ENCODE measurements at places on chromosomes 13 and 19. TPM values are rescaled to one million over a fixed set of nuclear protein-coding genes. Genes with fewer than 3 reads are reported as not detected.

IRS2 gene
- polyA plus RNA-seq, result 1.7 TPM

DNA sequence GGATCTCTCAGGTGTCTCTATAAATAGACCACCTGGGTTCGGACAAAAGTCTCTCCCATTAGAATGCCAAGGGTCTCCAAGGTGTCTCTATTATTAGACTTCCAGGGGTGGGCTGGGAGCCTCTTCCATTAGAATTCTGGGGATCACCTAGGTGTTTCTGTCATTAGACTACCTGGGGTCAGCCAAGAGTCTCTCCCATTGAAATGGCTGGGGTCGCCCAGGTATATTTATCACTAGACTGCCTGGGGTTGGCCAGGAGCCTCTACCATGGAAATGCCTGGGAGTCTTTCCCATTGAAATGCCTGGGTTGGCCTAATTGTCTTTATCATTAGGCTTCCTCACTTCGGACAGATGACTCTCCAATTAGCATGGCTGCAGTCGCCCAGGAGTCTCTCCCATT lies 1565.5 kb downstream of the UQCRFS1 start:
- H3K27ac ChIP-seq, result no peak overlapping the region
- no peaks in the 10 kb centered on the region for H3K4me1 ChIP-seq
- H3K36me3 ChIP-seq, result no peaks in the 10 kb centered on the region

CEACAM6 gene
- polyA plus RNA-seq, result 0.34 TPM

SPRY2 gene
- polyA plus RNA-seq, result 75.0 TPM

- DNase-seq, result no peak
- no peak overlapping the region for H3K4me3 ChIP-seq
- H3K36me3 ChIP-seq, result no peaks in the 10 kb centered on the region
- peaks cover 24% of the 10 kb centered on the region for H3K4me1 ChIP-seq
Measured at GRCh38 chr19:48484931-48485612, 15.9 kb downstream of the CYTH2 start.

GRCh38 chr13:60482012-60482411 lies 85.0 kb downstream of the TDRD3 start:
- peaks cover under 1% of the 10 kb centered on the region for H3K36me3 ChIP-seq
- H3K27me3 ChIP-seq, result no peaks in the 10 kb centered on the region
- H3K4me3 ChIP-seq, result no peak overlapping the region
- H3K27ac ChIP-seq, result no peak overlapping the region
- no peaks in the 10 kb centered on the region for H3K4me1 ChIP-seq

- H3K36me3 ChIP-seq, result no peaks in the 10 kb centered on the region
- H3K27ac ChIP-seq, result no peak overlapping the region
- peaks cover 3% of the 10 kb centered on the region for H3K4me1 ChIP-seq
- peaks cover 6% of the 10 kb centered on the region for H3K27me3 ChIP-seq
- no peak overlapping the region for H3K4me3 ChIP-seq
Measured at GRCh38 chr19:21587117-21587461, 81.7 kb downstream of the ZNF429 start.

GRCh38 chr19:56091751-56092546 lies 29.1 kb downstream of the ZNF787 start:
- H3K4me3 ChIP-seq, result no peak overlapping the region
- H3K4me1 ChIP-seq, result no peaks in the 10 kb centered on the region
- peaks cover 34% of the 10 kb centered on the region for H3K36me3 ChIP-seq

ZFP82 gene
- 8.6 TPM for polyA plus RNA-seq

DNA sequence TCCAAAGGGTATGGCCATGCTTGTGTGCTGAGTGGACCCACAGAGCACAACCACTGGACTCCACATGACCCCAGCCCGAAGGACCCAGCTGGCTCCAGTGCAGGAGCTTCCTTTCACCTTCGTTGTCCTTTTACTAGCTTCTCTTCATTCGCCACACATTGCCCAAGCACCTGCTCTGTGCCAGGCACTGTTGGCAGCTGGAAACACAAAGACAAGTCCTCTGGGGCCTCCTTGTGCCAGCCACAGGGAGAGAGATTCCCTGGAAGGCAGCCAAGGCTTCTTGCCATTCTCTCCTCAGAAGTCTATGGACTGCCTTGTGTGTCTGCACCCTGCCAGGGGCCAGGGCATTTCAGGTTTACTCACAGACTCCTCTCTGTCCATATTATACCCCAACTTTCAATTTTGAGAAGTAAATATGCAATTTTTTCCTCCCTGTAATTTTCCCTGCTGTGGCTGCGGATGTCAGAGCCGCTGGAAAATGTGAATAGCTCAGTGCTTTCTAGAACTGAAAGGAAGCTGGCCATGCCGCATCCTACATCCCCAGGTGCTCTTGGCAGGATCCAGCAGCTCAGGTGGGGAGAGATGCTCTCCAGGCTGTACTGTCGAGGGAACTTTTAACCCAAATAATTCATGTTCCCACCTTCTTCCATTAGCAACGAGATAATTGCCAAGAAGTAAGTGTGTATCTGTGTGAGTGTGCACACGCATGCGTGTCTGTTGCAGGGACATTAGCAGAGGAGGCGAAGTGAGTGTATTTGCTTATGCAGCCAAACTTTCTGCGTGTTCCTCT lies 57.2 kb downstream of the CHST8 start:
- H3K4me3 ChIP-seq, result no peak overlapping the region
- H3K27ac ChIP-seq, result no peak overlapping the region
- H3K27me3 ChIP-seq, result peaks cover 8% of the 10 kb centered on the region
- DNase-seq, result no peak
- no peaks in the 10 kb centered on the region for H3K36me3 ChIP-seq

DNA sequence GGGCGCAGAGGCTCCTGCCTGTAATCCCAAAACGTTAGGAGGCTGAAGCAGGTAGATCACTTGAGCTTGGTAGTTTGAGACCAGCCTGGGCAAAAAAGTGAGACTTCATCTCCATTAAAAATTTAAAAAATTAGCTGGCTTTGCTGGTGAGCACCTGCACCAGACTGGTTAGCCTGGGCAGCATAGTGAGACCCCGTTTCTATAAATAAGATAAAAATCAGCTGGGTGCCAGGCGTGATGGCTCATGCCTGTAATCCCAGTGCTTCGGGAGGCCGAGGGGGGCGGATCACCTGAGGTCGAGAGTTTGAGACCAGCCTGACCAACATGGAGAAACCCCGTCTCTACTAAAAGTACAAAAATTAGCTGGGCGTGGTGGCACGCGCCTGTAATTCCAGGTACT lies 32.4 kb downstream of the DPRX start:
- no peaks in the 10 kb centered on the region for H3K27me3 ChIP-seq
- no peaks in the 10 kb centered on the region for H3K4me1 ChIP-seq
- DNase-seq, result no peak
- H3K36me3 ChIP-seq, result no peaks in the 10 kb centered on the region

- H3K4me1 ChIP-seq, result peaks cover 38% of the 10 kb centered on the region
- peaks cover 19% of the 10 kb centered on the region for H3K36me3 ChIP-seq
- peak; percentile 49 for DNase-seq
Measured at GRCh38 chr19:18671303-18672043, 12.0 kb upstream of the CRTC1 start.

ZNF829 gene
- polyA plus RNA-seq, result 4.2 TPM

DNA sequence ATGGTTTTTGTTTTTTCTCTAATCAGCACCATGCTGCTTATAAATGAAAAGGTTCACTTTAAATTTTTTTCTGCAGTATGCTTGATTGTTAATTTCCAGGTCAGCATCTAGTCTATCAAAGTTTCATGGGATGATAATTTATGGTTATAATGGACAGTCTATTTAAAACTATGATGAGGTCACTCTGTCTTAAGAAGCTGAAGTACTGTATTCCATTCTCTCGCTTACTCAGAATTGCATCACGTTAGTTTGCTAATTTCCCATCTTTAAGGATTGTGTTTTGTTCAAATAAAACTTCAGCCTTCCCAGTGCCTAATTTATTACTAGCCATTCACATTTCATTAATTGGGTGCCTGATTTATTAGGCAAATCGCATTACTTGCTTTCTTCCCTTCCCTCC lies 94.3 kb downstream of the GPC6 start:
- no peaks in the 10 kb centered on the region for H3K4me1 ChIP-seq
- H3K27me3 ChIP-seq, result no peaks in the 10 kb centered on the region
- H3K4me3 ChIP-seq, result no peak overlapping the region
- no peak overlapping the region for H3K27ac ChIP-seq

CBARP gene
- polyA plus RNA-seq, result 2.9 TPM

ATP1A3 gene
- polyA plus RNA-seq, result 1.2 TPM

ZNF536 gene
- polyA plus RNA-seq, result 2.6 TPM

DNA sequence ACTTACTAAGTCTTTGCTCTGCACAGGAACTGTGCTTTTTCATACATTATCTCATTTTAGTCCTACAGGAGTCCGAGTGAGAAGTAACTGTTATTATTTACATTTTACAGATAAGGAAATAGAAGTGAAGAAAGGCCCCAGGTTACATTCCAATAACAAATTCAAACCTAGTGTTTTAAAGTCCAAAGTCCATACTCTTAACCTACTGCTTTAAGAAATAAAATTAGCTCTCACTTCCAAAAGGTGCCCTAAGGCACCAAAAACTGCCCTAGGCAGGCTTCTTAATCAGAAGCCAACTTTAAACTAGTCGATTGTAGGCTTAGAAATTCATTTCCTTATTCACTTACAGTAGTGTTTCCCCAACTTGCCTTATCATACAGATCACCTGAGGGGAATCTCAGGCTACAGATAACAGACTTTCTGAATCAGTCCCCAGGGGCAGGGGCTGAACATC lies 555.9 kb downstream of the DIAPH3 start:
- H3K36me3 ChIP-seq, result no peaks in the 10 kb centered on the region
- H3K4me3 ChIP-seq, result no peak overlapping the region
- no peak overlapping the region for H3K27ac ChIP-seq

DNA sequence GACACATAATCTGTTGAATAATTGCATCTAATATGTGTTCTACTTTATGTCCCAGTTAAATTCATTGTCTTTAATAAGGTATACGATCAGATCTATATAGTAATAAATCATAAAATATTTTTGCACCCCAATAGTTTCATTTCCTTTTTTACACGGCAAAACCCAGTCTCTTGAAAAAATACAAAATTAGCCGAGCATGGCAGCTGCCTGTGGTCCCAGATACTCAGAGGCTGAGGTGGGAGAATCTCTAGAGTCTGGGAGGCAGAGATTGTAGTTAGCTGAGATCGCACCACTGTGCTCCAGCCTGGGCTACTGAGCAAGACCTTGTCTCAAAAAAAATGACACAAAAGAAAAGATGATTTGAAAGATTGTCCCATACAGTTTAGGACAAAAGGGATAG lies 52.3 kb upstream of the PARP4 start:
- DNase-seq, result no peak
- no peaks in the 10 kb centered on the region for H3K4me1 ChIP-seq
- H3K36me3 ChIP-seq, result no peaks in the 10 kb centered on the region
- no peak overlapping the region for H3K4me3 ChIP-seq
- no peak overlapping the region for H3K27ac ChIP-seq

PCP2 gene
- 0.32 TPM for polyA plus RNA-seq

SULT2B1 gene
- polyA plus RNA-seq, result 0.13 TPM

GRCh38 chr13:59230484-59231264 lies 933.1 kb downstream of the DIAPH3 start:
- H3K4me1 ChIP-seq, result no peaks in the 10 kb centered on the region
- H3K4me3 ChIP-seq, result no peak overlapping the region
- no peaks in the 10 kb centered on the region for H3K36me3 ChIP-seq
- DNase-seq, result no peak

ZNF470 gene
- polyA plus RNA-seq, result 5.8 TPM

- no peaks in the 10 kb centered on the region for H3K36me3 ChIP-seq
- DNase-seq, result no peak
- no peak overlapping the region for H3K27ac ChIP-seq
- H3K4me1 ChIP-seq, result no peaks in the 10 kb centered on the region
Measured at GRCh38 chr13:73341748-73342147, 282.9 kb downstream of the KLF5 start.

DNA sequence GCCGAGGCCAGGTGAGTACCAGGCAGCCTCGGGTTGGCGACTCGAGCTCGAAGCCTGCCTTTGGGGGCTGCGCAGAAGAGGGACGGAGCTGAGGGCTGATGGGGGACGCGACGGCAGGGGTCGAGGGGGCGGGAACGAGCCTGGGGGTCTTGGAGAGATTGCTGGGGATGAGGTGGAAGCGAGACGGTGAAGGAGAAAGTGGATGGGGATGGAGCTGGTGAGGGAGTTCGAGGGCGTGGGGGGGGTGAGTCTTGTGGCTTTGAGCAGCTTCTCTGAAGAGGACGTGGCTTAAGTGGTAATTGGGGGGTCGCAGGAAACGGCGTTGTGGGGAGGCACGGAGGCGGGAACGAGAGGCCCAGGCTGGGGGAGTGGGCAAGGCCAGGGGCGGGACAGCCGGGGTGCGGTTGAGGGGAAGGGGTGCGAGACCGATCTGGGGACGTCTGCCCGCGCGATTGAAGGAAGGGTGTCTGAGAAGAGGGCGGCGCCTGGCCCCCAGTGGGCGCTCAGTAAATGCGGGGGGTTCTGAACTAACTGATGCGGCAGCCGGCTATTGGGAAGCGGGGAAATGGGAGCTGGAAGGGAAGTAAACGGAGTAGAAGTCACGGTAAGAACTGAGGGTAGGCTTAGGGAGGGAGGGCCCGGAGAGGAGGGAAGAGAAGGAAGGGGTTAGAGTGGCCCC lies 426 bp downstream of the MYO9B start:
- DNase-seq, result peak; percentile 63
- no peaks in the 10 kb centered on the region for H3K27me3 ChIP-seq
- H3K27ac ChIP-seq, result peak overlapping the region; percentile 74
- peak overlapping the region; percentile 77 for H3K4me3 ChIP-seq
- peaks cover 32% of the 10 kb centered on the region for H3K4me1 ChIP-seq
- peaks cover 14% of the 10 kb centered on the region for H3K36me3 ChIP-seq

DNA sequence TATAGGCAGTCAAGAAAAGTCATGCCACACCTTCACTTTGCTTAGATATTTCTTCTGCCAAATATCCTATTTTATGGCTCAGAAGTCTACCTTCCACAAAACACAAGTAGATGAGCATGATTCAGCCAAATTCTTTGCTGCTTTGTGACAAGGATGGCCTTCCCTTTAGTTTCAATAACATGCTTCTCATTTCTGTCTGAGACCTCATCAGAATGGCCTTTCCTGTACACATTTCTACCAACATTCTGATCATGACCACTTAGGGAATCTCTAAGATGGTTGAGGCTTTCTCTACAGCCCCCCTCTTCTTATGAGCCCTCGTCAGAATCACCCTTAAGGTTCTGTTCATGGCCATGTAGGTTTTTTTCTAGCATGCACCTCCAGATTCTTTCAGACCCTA lies 96.2 kb downstream of the COL4A2 start:
- no peak for DNase-seq
- no peak overlapping the region for H3K4me3 ChIP-seq
- no peak overlapping the region for H3K27ac ChIP-seq
- no peaks in the 10 kb centered on the region for H3K27me3 ChIP-seq

RPS5 gene
- 1,523 TPM for polyA plus RNA-seq

GRCh38 chr13:97224544-97225300 lies 2.6 kb downstream of the MBNL2 start:
- peaks cover 20% of the 10 kb centered on the region for H3K4me1 ChIP-seq
- H3K27me3 ChIP-seq, result no peaks in the 10 kb centered on the region
- no peaks in the 10 kb centered on the region for H3K36me3 ChIP-seq
- peak overlapping the region; percentile 71 for H3K4me3 ChIP-seq
- peak overlapping the region; percentile 91 for H3K27ac ChIP-seq

DCT gene
- polyA plus RNA-seq, result 0.29 TPM

DNA sequence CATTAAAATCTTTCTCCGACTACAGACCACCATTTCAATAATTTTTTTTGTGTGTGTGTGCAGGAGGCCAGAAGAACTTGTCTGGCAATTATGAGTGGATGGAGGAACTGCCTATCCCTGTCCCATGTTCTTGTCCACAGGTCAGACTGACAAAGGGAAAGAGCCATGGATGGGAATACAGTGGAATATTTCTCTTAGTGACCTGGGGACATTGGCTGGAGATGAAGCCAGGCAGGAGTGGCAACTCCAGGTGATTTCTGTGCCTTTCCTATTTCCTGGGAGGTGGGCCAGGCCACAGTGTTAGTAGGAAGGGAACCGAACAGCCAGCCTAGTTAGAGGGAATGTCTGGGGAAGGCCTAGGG lies 3.7 kb downstream of the PSG9 start:
- H3K27me3 ChIP-seq, result no peaks in the 10 kb centered on the region
- no peak for DNase-seq
- H3K27ac ChIP-seq, result no peak overlapping the region
- no peaks in the 10 kb centered on the region for H3K36me3 ChIP-seq
- H3K4me3 ChIP-seq, result no peak overlapping the region
- H3K4me1 ChIP-seq, result no peaks in the 10 kb centered on the region

Data from muscle of leg (tissue), 16 donors.